ENCODE measurements at places on chromosomes 12 and 14. TPM values are rescaled to one million over a fixed set of nuclear protein-coding genes. Genes with fewer than 3 reads are reported as not detected.

KRT73 gene
- 0.36 TPM for polyA plus RNA-seq

IL26 gene
- not detected for polyA plus RNA-seq

FIGNL2 gene
- 0.16 TPM for polyA plus RNA-seq

DNA sequence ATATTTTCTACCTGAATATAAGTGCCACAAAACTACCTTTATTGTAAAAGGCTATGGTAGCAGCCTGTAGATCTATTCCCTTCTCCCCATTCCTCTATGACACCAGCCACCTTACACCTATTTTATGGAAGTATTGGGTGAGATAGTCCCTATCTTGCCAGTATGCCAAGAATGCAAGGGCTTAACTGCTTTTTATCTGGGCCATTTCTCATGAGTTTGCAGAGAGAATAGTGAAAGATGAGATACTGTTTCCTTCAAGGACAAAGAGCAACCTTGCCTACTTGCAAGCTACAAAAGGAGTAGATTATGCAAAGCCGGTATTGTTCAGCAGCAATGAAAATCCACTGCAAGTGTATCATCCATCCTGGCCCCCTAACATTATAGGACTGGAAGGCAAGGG, 1775.6 kb upstream of the SEL1L start:
- DNase-seq = no peak
- H3K36me3 ChIP-seq = no peaks in the 10 kb centered on the region
- H3K27me3 ChIP-seq = no peaks in the 10 kb centered on the region
- no peak overlapping the region for H3K4me3 ChIP-seq
- H3K4me1 ChIP-seq = no peaks in the 10 kb centered on the region

- H3K4me1 ChIP-seq = no peaks in the 10 kb centered on the region
- H3K27ac ChIP-seq = no peak overlapping the region
- no peak overlapping the region for H3K4me3 ChIP-seq
- H3K27me3 ChIP-seq = no peaks in the 10 kb centered on the region
- no peak for DNase-seq
These were observed 196.0 kb downstream of the SLC5A8 start for GRCh38 chr12:101013993-101014392.

DNA sequence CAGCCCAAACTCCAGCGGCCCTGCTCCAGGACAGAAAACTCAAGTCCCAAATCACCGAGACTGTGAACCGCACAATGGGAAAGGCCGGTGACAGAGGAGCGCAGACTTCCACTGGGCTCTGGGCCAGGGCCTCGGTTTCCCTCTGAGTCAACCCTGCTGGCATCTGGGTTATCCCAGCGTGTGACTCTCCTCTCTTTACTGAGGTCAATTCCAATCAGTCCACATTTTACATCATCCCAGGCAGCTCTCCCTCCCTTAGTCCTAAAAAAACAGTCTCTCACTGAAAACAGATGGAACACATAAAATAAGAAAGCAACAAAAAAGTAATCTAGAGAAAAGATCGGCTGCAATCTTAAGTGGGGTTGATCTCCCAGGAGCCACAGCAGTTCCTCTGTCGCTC, 36.9 kb downstream of the ITPK1 start:
- no peaks in the 10 kb centered on the region for H3K36me3 ChIP-seq
- H3K4me3 ChIP-seq = no peak overlapping the region
- H3K4me1 ChIP-seq = peaks cover 57% of the 10 kb centered on the region
- DNase-seq = no peak

GRCh38 chr12:124520265-124520701, 47.1 kb downstream of the NCOR2 start:
- H3K27me3 ChIP-seq = no peaks in the 10 kb centered on the region
- DNase-seq = no peak
- no peak overlapping the region for H3K27ac ChIP-seq
- H3K36me3 ChIP-seq = peaks cover 6% of the 10 kb centered on the region

DNA sequence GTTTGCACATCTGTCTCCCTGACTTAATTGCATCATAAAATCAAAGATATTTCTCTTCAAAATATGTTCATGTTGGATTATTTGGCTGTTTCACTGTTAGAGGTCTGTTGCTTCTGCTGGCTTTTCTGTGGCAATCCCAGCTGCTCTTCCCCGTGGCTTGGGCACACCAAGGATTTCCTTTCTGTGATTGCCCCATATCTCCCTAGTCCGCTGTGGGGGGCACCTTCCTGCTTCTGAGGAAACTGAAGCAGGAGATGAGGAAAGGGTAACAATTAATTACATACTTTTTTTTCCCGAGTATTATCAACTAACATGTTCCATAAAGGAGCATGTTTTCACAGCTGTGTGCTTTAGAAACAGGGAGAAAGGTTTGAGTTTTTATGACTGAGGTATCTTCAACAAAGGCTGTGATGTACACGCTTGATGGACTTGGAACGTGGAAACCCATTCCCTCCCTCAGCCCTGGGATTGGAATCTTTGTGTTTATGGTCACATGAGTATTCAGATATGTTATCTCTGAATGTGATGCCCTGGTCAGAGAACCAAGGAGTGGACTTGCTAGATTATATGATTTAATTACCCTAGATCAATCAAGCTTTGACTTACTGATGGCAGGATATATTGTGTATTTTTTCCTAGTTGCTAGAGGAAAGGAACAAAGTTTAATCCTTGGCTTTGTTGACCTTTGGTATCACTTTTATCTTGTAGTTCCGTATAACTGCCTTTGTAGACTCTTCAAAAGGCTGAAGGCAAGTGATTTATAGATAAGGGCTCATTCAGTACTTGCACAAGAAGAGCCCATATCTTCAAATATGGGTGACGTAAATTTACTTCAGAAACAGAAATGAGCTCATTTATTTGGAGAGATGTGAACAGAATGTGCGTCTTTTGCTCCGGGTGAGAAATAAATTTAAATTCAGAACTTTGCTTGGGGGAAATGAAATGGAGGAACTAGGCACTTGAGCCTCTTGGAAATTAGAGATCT, 46.7 kb downstream of the BORCS5 start:
- H3K27ac ChIP-seq = no peak overlapping the region
- H3K4me1 ChIP-seq = no peaks in the 10 kb centered on the region
- no peaks in the 10 kb centered on the region for H3K27me3 ChIP-seq
- H3K4me3 ChIP-seq = no peak overlapping the region
- H3K36me3 ChIP-seq = peaks cover 2% of the 10 kb centered on the region
- DNase-seq = no peak

DNA sequence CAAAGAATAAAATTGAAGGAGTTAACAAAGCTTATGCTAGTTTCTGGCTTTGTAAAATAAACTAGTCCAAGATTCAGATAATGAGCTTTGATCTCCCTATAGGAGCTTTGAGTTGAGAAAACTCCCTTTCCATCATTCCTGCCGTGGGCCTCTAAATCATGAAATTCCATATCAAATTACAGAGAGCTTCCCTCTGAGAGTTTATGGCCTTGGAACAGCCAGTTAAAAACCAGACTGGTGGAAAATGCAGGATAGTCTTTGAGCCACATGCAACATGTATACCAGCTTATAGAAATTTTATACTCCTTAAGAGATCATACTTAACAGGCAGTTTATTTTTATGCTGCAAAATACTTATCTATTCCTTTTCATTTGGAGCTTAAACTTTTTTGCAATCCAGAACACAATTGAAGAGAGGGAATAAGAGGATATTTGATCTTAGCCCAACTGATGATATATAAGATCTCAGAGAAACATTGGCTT, 175.8 kb upstream of the ATP2B1 start:
- no peaks in the 10 kb centered on the region for H3K36me3 ChIP-seq
- H3K4me3 ChIP-seq = no peak overlapping the region

DNA sequence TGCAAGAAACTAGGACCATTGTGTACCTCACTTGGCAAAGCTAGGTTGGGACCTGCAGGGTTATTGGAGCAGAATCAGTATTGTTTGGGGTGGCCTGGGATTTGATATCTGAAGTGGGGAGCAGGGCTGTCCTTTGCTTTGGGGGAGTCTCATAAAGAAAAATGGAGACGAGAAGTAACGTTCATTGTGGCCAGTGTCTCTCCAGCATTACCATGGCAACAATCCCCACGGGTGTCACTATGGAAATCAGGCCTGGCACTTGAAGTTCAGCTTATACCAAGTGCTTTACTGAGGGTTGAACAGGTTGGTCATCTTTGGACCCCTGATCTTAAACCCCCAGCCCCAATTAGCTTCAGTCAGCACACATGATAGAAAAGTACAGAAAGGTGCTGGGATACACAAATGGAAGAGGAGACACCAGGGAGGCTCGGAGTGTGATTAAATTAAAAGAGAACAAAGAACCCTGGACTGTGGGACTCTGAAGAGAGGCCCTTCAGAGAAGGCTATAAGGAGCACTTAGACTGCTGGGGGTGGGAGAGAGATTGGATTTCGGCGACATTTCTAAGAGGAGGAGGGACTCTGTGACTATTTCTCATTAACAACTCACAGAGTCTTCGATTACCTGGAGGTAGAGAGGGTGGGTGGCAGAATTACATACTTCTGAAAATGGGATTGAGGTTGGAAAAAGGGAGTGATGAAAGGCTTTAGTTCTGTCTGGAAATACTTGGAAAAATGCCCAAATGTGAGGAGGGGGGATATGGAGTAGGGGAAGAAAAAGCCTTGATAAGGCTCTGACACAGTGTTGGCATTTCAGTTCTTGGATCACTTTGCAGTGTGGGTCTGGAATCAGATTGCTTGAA, 3.7 kb downstream of the KIF5A start:
- H3K27ac ChIP-seq = no peak overlapping the region
- H3K4me3 ChIP-seq = no peak overlapping the region
- DNase-seq = no peak
- peaks cover 14% of the 10 kb centered on the region for H3K4me1 ChIP-seq
- H3K27me3 ChIP-seq = peaks cover 9% of the 10 kb centered on the region
- no peaks in the 10 kb centered on the region for H3K36me3 ChIP-seq
